ENCODE measurements at places on chromosomes 11 and 22.

- DNase-seq, result no peak
Observed at GRCh38 chr22:22168941-22169867, 75.4 kb upstream of the VPREB1 start.

DNA sequence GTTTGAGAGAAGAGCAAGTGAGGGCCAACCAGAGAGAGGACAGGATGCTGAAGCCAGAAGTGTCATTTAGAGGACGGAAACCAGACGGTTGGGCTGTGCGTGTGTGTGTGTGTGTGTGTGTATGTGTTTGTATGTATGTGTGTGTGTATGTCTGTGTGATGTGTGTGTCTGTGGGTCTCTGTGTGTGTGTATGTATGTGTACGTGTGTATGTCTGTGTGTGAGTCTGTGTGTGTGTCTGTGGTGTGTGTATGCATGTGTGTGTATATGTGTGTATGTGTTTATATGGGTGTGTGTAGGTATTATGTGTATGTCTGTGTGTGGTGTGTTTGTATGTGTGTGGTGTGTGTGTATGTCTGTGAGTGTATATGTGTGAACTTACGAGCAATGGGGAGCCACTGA is 77.7 kb upstream of the EIF3D start:
- DNase-seq, result no peak

- no peak for DNase-seq
Observed at GRCh38 chr11:66072081-66072480, 2.0 kb downstream of the PACS1 start.

DNA sequence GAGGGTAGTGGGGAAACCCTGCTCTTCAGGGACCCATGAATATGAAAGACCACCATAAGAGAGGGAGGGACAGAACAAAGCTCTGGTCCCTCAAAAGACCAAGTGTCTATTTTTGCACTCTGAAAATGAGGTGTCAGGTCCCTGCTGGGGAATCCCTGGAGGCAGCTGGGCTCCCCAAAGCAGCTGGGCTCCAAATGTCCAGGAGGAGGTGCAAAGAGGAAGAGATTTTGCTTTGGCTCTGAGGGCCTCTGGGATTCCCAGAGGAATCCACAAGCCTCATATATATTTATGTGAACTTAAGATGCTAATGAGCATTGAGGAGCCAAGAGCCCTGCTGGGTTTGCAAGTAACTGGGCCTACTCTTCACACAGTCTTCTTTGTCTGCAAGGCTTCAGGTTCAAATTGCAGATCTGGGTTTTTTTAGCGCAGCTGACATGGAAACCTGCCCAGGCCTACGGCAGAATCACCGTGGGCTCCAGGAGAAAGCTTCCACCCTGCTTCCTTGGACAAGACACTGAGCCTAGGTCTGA is 26.0 kb downstream of the CLMP start:
- DNase-seq, result no peak

Measured in KG1 (cell line).